ENCODE measurements at places on chromosomes 2 and 18. TPM values are rescaled to one million over a fixed set of nuclear protein-coding genes. Genes with fewer than 3 reads are reported as not detected.

GRCh38 chr2:62200868-62201267, 5.0 kb downstream of the B3GNT2 start:
- DNase-seq = no peak
- no peak overlapping the region for H3K4me3 ChIP-seq
- peaks cover 13% of the 10 kb centered on the region for H3K4me1 ChIP-seq
- H3K27me3 ChIP-seq = no peaks in the 10 kb centered on the region
- H3K36me3 ChIP-seq = no peaks in the 10 kb centered on the region

DNA sequence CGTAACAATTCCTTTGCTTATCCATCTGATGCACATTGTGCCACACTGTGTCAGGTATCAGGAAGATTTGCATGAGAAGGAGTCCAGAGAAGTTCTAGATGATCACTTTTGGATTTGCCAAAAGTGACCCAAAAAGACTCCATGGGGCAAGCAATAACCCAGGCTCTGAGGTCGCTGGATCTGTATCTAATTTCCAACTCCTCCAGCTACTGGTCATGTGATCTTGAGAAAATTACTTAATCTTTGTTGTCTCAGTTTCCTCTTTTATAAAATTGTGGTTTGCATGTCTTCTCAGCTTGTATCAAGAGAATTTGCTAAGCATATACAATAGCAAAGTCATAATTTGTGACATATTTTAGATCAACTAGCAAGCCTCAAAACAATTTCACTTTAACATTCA, 61.3 kb upstream of the ITGA4 start:
- H3K4me1 ChIP-seq = peaks cover 6% of the 10 kb centered on the region
- H3K4me3 ChIP-seq = no peak overlapping the region

Gene NCOA1
- total RNA-seq = 10.4 TPM

- H3K36me3 ChIP-seq = peaks cover 12% of the 10 kb centered on the region
- no peak overlapping the region for H3K27ac ChIP-seq
- H3K4me3 ChIP-seq = no peak overlapping the region
- H3K4me1 ChIP-seq = no peaks in the 10 kb centered on the region
- H3K27me3 ChIP-seq = no peaks in the 10 kb centered on the region
Measured at GRCh38 chr2:230872968-230873660, 8.4 kb downstream of the ITM2C start.

- no peak for DNase-seq
- H3K4me3 ChIP-seq = no peak overlapping the region
- no peaks in the 10 kb centered on the region for H3K36me3 ChIP-seq
Measured at GRCh38 chr2:1791685-1792435, 47.5 kb upstream of the PXDN start.

- no peak overlapping the region for H3K4me3 ChIP-seq
- H3K36me3 ChIP-seq = no peaks in the 10 kb centered on the region
- no peaks in the 10 kb centered on the region for H3K4me1 ChIP-seq
- no peak overlapping the region for H3K27ac ChIP-seq
Measured at GRCh38 chr2:123434546-123435395, 590.3 kb upstream of the CNTNAP5 start.

- no peak overlapping the region for H3K27ac ChIP-seq
- H3K27me3 ChIP-seq = no peaks in the 10 kb centered on the region
- peaks cover 17% of the 10 kb centered on the region for H3K36me3 ChIP-seq
Measured at GRCh38 chr2:237547841-237548416, 18.4 kb upstream of the PRLH start.

GRCh38 chr18:78724214-78724914, 255.3 kb upstream of the SALL3 start:
- DNase-seq = no peak
- H3K4me3 ChIP-seq = no peak overlapping the region
- peaks cover 20% of the 10 kb centered on the region for H3K27me3 ChIP-seq
- H3K27ac ChIP-seq = no peak overlapping the region
- H3K36me3 ChIP-seq = no peaks in the 10 kb centered on the region

- H3K36me3 ChIP-seq = no peaks in the 10 kb centered on the region
- H3K27me3 ChIP-seq = no peaks in the 10 kb centered on the region
- H3K4me1 ChIP-seq = no peaks in the 10 kb centered on the region
- H3K27ac ChIP-seq = no peak overlapping the region
- DNase-seq = no peak
Measured at GRCh38 chr18:44944461-44944860, 263.8 kb downstream of the SETBP1 start.

Gene LOXHD1
- not detected for total RNA-seq

GRCh38 chr2:96869822-96870625, at the start of gene SEMA4C:
Gene SEMA4C, minus strand, starts transcription at chr2:96870080. Its CDS starts 2,194 bp downstream, at chr2:96867886.
- peaks cover 2% of the 10 kb centered on the region for H3K36me3 ChIP-seq
- DNase-seq = no peak
- peak within 1 kb of the TSS; percentile 66 for H3K4me3 ChIP-seq
- no peaks in the 10 kb centered on the region for H3K27me3 ChIP-seq

DNA sequence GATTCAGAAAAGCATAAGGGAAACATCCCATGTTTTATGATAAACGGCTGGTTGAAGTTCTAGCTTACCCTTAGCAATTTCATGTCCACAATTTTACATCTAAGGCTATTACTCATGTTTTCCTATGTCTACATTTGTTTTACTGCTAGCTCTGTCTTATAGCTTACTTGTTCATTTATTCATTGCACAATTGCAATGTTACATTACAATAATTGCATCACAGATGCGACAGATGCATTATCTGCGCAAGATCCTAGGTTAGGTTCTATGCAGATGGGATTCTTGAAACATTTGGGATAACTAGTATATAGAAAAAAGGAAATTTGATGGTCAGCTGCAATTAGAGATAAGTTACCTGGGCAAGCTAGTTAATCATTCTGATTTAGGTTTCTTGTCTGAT, 108.4 kb downstream of the ARHGAP28 start:
- no peak overlapping the region for H3K27ac ChIP-seq
- no peaks in the 10 kb centered on the region for H3K4me1 ChIP-seq
- no peak overlapping the region for H3K4me3 ChIP-seq
- no peak for DNase-seq

Gene MERTK
- total RNA-seq = 5.7 TPM

Gene INHA
- not detected for total RNA-seq

- H3K36me3 ChIP-seq = no peaks in the 10 kb centered on the region
- H3K4me1 ChIP-seq = no peaks in the 10 kb centered on the region
- H3K27me3 ChIP-seq = no peaks in the 10 kb centered on the region
- no peak overlapping the region for H3K27ac ChIP-seq
Measured at GRCh38 chr2:207188626-207189419, 23.1 kb upstream of the KLF7 start.

Measured in HCT116 (cell line).